ENCODE measurements at places on chromosomes 3 and 15.

- DNase-seq, result no peak
Observed at GRCh38 chr15:85583442-85583841, 203.0 kb downstream of the AKAP13 start.

GRCh38 chr3:100150473-100150872 is 36.2 kb upstream of the FILIP1L start:
- DNase-seq, result no peak

GRCh38 chr15:69540622-69541021 is 88.0 kb downstream of the RPLP1 start:
- DNase-seq, result no peak

GRCh38 chr3:195768414-195768813 is 43.3 kb downstream of the MUC4 start:
- DNase-seq, result no peak

DNA sequence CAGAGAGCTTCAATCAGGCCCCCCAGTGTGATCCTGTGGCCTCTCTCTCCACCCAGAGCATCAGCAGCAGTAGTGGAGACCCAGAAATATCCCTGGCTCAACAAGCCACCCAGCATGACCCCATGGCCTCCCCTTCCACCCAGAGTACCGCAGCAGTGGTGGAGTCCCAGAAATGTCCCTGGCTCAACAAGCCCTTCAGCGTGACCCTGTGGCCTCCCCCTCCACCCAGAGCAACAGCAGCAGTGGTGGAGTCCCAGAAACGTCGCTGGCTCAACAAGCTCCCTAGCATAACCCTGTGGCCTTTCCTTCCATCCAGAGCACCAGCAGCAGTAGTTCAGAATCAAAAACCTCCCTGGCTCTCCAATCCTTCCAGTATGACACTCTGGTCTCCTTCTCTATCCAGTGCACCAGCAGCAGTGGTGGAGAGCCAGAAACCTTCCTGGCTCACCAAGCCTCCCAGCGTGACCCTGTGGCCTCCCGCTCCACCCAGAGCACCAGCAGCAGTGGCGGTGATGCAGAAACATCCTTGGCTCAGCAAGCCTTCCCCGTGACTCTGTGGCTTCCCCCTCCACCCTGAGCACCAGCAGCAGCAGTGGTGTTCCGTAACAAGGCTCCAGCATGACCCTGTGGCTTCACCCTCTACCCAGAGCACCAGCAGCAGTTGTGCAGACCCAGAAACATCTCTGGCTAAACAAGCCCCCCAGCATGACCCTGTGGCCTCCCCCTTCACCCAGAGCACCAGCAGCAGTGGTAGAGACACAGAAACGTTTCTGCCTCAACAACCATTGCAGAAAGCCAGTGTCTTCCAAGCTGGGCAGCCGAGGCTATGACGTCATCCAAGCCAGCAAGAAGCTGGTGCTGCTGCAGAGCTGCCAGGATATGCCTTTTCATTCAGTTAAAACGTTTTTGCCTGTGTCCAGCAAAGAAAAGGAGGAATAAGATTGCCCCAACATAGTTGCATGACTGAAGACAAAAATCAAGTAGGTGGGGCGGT is 61.3 kb upstream of the TAMM41 start:
- DNase-seq, result no peak

- DNase-seq, result no peak
Observed at GRCh38 chr3:94171954-94172353, 109.1 kb downstream of the NSUN3 start.

- no peak for DNase-seq
Observed at GRCh38 chr3:172612871-172613678, 89.8 kb upstream of the TNFSF10 start.

DNA sequence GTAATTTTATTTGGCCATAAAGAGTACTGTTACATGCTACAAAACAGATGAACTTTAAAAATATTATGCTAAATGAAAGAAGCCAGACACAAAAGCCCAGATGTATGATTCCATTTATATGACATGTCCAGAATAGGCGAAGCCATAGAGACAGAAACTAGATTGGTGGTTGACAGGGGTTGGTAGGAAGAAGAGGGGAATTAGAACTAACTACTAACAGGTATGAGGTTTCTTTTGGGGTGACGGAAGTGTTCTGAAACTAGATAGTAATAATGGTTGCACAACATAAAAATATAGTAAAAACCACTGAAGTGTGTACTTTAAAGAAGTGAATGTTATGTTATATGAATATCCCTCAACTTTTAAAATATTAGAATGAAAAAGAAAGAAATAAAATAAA is 66.1 kb downstream of the GBE1 start:
- no peak for DNase-seq

- no peak for DNase-seq
Observed at GRCh38 chr15:83549623-83550022, 102.5 kb downstream of the SH3GL3 start.

DNA sequence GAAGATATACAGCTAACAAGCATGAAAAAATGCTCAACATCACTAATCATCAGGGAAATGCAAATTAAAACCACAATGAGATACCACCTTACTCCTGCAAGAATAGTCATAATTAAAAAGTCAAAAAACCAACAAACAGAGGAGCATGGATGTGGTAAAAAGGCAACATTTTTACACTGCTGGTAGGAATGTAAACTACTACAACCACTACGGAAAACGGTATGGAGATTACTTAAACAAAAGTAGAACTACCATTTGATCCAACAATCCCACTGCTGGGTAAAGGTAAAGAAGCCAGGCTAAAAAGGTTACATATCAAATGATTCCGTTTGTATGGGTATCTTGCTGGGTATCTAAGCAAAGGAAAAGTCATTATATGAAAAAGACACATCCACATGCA is 53.8 kb downstream of the STAG1 start:
- DNase-seq, result no peak

GRCh38 chr15:84151205-84151931 is 84.2 kb upstream of the GOLGA6L4 start:
- DNase-seq, result no peak

DNA sequence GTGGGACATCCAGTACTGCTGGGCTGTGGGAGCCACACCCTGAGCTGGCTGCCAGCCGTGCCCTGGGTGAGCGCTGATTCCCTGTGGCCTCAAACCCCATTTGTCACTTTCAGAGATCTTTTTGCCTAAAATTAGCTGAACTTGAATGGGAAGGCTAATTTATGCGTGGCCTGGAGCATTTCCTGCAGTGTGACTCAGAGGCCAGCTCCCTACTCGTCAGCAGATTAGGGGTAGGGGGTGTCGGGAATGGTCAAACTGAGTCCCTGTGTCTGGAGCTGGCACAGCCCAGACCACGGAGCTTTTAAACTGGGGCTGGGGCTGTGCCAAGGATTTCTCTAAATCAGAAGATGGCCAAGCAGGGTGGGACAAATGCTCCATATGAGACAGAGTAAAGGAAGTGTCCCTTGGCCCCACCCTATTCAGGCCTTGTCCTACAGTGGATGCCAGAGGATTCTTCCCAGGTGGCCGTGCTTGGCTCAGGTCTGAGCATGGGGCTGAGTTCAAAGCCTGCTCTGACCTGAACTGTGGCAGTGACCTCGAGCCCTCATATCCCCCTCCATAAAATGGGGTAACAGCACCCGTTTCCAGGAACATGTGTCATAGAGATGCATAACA is 59.7 kb downstream of the ATP2B2 start:
- DNase-seq, result no peak

DNA sequence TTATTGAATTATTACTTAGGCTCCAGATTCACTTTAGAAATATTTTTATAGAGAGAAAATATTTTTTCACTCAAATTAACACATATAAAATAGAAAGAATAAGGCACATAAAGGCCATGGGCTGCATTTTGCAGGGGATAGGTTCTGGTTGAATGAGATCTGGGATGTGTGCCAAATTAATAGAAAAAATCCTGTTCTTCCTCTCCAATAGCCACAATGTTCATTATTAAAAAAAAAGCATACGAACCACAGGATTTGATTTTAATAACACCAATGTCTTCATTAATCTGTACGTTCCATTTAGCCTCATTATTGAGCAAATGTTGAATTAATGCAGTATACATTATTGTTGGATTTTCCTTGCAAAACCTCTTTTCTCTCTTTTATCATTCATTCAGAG is 622.8 kb upstream of the AGTR1 start:
- no peak for DNase-seq

GRCh38 chr3:32352563-32352962 is 39.1 kb upstream of the CMTM7 start:
- no peak for DNase-seq

DNA sequence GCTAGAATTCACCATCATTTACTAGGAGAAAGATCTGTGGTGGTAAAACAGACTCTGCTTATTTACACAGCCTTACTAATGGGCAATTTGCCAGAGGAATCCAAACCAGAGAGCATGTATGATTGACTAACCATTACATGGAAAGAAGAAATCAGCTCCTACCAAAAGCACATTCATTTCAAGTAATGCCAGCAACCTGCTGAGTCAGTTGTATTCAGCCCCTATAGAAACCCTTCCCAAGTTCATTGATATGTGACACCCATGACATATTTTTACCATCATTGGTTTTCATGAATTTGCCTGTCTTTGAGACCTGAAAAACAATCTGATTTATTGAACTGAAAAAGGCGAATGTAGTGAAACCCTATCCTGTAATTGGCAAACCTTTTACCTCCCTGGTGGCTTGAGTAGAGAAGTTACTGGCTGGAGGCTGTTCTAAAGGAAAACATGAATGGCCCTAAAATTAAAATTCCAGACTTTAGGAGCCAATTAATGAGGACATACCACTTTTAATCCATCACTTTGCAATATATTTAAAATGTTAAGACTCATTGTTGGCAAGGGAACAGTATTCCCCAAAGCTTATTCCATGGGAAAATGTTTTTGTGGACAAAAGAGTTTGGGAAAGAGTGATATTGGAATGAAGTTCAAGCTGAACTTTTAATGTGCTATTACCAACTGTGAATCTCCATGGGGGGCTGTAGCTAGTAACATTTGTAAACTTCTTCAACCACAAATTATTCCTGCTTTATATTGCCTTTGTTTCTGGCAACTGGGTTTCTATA is 542.9 kb downstream of the FHIT start:
- DNase-seq, result no peak

GRCh38 chr3:115052906-115053305 is 94.2 kb downstream of the ZBTB20 start:
- DNase-seq, result no peak

GRCh38 chr15:51629612-51630011 is 7.0 kb upstream of the DMXL2 start:
- DNase-seq, result no peak

DNA sequence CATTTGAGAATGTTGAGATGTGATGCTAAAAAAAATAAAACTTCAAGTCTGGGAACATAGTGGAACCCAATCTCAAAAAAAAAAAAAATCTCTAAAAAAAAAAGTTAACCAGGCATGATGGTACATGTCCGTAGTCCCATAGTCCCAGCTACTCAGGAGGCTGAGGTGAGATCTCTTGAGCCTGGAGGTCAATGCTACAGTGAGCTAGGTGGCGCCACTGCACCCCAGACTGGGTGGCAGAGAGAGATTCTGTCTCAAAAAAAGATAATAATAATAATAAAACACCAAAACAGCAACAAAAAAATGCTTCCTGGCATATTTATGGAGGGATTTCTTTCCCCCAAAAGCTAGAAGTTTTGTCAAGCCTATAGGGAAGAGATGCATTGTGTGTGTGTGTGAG is 361.6 kb downstream of the ROBO1 start:
- no peak for DNase-seq

DNA sequence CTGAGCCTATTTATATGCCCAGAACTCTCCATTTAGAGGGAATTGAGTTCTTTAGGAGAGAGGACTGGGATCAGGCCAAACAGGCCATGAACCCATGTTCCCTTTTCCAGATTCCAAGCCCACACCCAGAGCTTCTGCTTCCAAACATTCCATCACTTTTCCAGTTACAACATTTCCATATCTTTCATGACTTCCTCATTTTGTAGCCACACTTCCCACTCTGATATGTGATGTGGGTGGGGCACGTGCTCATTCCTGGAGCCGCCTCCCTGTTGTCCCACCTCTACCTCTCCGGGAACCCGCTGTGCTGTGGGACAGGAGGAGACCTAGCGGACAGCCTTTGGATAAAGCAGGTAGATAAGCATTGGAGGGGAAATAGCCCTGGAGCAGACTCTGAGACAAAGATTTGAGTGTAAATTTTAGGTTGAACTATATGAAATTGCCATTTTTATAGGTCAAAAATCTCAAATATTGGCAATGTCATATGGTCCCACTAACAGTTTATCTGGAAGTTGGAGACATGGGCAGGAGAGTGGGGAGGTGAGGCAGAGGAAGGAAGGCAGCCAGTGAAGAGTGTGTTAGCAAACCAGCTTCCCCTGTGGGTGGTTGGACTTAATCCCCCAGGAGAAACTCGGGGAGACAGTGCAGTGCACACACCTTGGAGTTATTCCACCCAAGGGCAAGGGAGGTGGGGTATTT is 31.8 kb downstream of the CYP8B1 start:
- DNase-seq, result no peak

DNA sequence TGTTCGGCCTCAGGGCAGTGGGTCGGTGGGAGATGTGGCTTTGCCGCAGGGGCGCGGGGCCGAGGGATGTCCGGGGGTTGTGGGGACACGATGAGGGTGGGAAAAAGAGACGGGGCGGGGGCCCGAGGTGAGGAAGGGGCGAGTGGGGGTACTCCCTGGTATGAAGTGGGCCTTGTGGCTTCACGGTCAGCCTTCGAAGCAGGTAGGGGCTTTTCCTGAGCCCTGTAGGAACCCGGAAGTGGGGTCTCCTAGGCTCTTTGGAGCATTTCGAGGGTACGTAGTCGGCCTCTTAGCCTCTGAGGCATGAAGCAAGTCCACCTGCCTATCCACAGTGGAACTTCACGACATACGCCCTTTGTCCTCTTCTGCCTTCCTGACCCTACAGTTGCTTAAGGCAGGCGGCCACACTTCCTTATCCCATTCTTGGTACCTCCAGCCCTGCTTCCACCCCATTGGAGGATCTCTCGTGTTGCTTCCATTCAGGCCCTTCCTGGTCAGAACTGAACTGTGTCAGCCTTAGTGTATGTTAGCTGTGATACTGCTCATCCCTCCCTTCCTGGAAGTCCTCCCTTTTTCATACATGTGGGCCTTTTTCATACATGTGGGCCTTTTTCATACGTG is 389 bp downstream of the ARPC4 start:
- DNase-seq, result no peak

- DNase-seq, result no peak
Observed at GRCh38 chr15:85318732-85319076, 61.7 kb upstream of the AKAP13 start.

DNA sequence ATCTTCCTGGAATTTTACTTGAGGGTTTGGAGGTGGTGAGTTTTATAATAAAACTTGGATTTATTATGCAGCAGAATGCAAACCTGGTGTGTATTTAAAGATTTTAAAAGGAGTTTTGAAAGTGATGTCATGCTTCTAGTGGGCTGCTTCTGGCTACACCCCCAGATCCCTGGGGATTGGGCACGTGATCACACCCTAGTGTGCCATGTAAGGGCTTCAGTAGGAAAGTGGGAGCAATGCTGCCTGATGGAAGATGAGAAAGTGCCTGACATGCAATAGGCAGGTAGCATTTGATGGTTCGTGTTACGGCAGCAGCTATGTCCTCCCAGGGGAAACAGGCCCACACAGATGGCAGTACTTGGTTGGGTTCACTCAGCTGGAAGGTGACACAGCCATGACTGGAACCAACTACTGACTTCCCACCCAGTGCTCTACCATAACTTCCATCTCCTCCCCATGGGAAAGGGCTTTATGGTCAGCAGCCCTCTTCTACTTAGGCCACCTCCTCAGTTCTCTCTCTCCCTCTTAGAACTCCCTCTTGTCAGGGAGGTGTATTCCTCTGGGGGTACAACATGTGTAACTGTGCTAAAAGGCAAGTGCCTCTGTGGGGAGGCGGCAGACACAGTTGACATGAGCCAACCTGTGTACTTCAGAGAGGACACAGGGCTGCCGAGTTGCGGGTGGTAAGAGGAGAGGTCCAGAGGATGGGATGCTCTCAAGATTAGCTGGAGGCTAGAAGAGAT is 5.6 kb downstream of the ITPKA start:
- DNase-seq, result no peak

GRCh38 chr15:40421246-40422157 is 15.9 kb downstream of the IVD start:
- peak; percentile 80 for DNase-seq

Data from stimulated activated CD4-positive, alpha-beta T cell treated with anti-CD3 and anti-CD28 coated beads, Interleukin-15, amount 100 ng/mL, for 48 hours (primary cell).